GM13976 (cell line): ENCODE measurements at places on chromosomes 12 and 14.
A peak's percentile ranks its signal among the peaks of the same experiment; 100 is the strongest.

- DNase-seq, result no peak
Observed at GRCh38 chr12:57258977-57259970, 8.3 kb upstream of the STAC3 start.

DNA sequence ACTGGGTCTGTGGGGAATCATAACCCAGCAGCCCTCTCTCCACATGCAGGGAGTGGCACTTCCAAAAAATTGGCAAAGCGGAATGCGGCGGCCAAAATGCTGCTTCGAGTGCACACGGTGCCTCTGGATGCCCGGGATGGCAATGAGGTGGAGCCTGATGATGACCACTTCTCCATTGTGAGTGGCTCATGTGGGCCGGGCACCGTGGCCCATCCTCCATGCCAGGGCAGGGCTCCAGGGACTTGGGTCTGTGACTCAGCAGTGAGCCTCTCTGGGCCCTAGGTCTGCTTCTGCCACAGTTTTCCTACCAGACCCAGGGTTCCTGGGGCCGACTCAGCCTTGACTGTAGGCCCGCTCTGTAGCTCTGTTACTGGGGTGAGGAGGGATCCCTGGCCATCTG is 2.2 kb downstream of the NPFF start:
- DNase-seq, result no peak

DNA sequence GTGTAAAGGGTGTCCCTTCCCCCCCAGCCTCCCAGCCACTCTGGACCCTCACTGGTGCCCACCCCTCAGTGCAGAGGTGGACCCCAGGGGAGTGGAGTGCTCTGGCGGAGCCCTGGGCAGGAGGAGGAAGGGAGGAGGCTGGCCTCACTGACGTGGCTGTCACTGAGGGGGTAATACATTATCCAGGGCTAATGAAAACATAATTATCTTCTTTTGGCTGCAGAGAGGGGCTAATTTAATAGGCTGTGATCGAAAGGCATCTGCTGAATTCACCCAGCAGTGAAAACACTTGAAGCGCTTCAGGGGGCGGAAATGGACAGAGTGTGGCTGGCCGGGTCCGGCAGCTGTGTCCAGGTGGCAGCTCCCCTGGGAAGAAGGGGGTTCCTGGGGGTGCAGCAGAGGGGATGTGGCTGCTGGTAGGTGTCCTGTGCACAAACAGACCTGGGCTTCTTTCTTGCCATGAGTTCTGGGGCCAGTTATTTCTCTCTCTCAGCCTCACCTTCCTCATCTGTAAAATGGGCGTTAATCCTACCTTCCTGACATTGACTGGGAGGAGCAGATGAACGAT is 3.7 kb upstream of the NOS1 start:
- DNase-seq, result no peak

DNA sequence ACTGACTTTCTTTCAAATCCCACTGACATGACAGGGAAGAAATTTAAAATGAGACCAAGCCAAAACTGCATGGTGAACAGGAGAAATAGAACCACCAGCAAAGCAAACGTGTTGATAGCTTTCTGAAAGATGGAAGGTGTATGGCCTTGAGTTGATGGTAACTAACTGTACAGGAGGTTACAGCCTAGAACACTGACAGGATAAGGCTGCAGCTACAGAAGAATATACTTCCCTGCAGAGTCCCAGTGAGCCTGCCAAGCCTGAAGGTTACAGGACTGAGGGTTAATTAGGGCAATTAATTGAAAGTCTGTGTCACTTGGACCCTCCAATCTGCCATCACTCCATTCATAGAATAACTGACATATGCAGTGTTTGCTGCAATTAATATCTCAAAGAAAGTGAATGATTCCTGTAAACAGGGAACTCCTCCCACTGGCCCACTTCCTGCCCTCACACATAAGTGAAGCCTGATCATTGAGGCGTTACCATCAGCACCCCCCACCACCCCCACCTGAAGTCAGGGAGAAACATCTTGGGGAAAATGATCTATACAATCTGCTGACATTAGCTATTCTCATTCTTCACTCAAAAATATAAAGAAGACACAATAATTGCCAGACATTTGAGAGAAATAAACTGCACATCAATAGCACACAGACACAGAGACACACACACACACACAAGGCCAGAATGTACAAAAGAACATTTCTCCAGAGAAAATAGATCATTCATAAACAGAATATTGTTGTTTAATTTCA is 73.4 kb downstream of the GTF2A1 start:
- no peak for DNase-seq

GRCh38 chr12:121803861-121804416 is at the start of gene SETD1B:
Gene SETD1B, plus strand, starts transcription at chr12:121804009. Its CDS starts 729 bp downstream, at chr12:121804738.
- peak; percentile 55 for DNase-seq

GRCh38 chr12:46005151-46005797 is 14.9 kb upstream of the SCAF11 start:
- no peak for DNase-seq

DNA sequence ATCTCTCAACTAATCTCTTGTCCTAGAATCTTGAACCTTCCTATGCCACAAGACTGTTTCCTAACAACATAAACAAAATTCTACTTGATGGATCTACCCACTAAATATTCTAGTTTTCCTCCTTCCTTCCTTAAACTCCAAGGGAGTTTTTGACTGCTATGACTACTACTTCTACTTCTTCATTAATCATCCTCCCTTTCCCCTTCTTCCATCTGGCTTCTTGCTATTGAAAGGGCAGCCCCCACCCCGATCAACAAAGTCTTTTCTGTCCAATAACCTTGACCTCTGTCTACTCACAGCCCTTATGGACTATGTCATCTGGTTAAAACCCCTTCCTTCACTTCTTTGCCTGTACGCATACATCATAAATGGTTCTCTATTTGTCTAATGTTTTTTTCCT is 5.6 kb downstream of the LTA4H start:
- no peak for DNase-seq

DNA sequence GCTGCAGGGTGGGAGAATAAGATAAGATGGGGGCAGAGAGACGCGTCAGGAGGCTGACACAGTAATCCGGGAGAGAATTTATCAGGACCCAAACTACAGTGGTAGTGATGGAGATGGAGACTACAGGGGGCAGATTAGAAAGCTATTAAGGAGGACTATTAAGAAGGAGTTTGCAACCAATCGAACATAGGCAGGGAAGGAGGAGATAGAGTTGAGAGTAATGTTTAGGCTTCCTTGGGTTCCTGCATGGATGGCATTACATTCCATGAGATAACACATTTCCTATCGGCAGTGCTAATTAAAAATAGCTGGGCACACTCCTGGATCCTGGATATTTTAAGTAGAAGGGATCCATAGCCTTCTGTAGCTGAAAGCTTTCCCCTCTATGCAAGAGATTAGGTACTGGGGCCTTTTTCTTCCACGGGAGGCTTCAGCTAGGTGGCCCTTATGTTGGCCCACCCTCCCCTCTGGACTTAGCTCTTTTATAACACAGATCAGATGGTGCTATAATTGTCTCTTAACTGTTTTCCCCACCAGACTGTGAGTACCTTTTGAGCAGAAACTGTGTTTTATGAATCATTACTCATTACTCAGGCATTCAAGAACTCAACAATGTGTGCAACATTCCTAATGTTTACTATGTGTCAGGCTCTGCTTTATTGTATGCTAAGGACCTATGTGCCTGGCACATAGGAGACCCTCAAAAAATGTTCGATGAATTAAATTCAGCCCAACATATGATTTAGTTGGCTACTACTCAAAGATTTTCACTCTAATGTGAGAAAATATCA is 113.0 kb downstream of the RMST start:
- DNase-seq, result no peak

DNA sequence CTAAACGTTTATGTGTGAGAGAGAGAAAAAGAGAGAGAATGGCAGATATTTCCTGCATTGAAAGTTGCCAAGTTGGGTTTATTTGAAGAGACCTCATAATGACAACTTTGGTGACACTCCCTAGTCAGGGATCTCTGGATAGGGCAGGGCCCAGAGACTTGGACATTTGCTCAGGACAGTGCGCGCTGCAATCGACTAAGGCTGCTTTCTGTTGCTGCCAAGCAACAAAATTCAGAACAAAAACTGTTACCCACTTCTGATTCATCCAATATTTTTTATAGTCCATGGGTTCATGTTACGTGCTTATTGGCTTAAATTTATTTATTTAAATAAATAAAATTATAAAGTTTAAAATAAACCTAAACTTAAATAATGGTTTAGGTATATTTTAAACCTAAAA is 34.2 kb downstream of the PTGER2 start:
- DNase-seq, result no peak

DNA sequence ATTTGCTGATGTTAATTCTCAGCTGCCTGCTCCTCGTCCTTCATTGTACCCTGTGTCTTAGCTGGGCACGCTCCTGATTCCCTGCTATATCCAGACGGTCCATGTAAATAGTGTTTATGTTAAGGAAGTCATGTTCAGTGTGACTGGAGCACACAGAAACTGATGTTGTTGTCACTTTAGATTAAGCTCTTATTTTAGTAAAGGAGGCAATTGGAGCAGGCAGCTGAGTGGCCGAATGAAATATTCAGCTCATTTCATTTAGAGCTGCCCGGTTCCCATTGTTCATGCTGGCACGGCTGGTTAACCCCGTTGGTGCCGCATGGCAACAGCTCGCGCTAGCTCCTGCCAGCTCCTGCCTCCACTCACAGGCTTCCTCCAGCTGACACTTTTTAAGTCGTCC is 446.8 kb upstream of the SOX5 start:
- DNase-seq, result no peak

GRCh38 chr14:23930742-23931141 is 22.8 kb upstream of the DHRS4 start:
- DNase-seq, result no peak
